Stimulated activated CD4-positive, alpha-beta T cell treated with anti-CD3 and anti-CD28 coated beads, Interleukin-15, amount 100 ng/mL, for 48 hours (primary cell): ENCODE measurements at places on chromosomes 5 and 9.

DNA sequence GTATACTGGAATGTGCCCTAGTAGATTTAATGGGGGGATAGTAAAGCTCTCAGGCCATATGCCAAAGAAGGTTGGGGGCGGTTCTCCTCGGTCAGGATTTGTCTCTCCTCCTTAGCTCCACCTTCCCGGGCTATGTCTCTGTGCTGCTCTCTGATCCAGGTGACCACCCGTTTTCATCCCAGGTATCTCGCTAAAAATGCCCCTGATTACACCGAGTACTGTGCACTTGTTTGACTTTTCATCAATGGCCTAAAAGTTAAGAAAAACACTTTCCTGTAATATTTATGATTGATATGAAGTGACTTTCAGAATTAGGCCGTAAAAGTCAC lies 724 bp downstream of the NDUFS6 start:
- DNase-seq = no peak

DNA sequence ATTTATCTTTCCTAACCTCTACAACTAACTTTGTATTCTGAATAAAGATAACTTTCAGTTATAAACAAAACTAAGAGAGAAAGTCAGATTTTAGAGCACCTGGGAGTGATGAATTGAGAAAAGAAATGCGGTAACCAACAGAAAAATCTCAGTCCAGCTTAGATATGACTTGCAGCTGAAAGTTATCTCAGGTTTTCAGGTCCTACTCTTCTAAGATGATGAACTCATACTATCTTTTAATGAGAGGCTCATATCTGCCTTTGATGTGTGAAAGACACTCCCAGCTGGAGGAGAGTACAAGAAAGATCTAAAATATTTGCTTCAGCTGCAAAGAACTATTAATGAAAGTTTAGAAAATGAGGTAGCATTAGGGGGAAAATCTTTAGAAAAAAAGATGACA lies 190.5 kb downstream of the DENND1A start:
- no peak for DNase-seq

DNA sequence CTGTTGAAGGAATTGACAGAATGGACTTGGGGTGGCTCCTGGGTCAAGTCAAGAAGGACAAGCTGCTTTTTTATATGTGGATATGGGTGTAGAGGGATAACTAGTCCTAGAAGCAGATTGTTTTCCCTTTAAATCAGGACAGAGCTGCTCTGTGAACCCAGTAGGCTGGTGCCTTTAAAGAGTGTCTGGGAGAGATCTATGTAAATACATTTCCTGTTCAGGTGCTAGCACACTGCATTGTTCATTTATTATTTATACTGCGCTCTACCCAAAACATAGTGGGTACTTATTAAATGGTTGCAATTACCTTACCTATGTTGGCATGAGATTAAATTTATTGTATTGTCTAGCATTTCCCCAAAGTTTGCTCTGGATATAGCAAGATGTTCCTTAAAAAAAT lies 86.6 kb upstream of the EQTN start:
- DNase-seq = no peak

DNA sequence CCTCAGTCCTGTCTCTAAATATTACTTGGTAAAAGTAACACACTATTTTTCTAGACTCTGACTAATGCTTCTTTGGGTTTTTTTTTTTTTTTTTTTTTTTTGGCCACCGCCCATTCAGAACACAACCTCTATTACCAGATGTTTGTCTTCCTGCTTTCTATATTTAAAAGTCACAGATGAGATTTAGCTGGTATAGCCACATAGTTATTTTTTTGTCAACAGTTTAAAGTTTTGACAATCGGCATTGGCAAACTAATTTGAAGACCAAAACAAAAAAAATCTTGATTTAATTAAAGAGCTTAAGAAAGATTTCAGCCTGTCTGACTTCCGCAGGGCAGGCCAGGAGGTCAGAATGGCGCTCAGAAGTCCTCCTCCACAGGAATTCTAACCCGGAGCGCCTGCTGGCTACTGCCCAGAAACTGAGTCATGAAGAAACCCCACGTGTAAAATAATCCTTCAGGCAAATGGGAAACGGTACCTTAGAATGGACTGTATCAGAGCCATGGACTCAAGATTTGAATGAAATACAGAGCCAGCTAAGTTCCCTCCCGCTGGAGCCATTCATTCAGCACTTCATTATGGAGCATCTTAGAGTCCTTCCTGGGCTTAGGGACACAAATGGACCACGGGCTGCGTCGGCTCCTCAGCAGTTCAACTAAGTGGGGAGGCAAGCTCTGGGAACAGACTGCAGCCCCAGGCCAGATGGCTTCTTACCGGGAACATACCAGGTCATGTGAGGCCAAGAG lies 55.6 kb downstream of the PTPDC1 start:
- no peak for DNase-seq

DNA sequence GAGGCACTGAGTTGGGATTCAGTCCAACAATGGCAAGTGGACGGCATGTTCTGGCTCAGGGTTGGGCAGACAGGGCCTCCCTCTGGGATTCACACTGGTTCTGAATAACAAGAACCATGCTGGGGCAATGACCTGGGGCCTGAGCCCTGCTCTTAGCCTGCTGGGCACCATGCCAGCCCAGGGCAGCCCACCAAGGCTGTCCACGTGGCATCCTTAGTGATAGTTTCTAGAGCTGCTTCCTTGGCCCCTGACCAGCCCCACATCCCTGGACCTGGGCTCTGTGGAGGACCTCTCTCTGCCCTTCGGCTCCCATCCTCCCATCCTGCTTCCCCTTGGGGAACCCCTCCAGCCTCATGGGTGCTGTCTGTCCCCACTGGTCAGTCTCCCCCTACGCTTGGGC lies 22.3 kb upstream of the OLFM1 start:
- DNase-seq = no peak

DNA sequence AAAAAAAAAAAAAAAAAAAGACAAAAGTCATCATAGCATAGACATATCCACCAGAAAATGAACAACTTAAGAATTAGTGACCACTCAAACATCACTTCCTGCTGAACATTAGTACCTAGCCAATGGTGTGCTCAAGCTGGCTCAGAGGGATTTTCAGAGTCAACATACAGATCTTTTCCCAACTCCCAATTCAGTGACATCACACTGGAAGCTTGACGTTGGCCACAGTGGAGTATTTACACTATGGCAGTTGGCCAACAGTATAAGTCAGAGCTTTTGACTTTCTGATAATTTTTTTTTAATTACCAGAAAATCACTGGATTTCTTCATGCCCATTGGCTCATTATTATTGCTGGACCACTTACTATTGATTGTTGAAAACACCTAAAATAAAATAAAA lies 383.5 kb downstream of the ARHGEF28 start:
- no peak for DNase-seq
